Liver (tissue), 10 donors: ENCODE measurements at places on chromosomes 11 and 22. TPM values are rescaled to one million over a fixed set of nuclear protein-coding genes. Genes with fewer than 3 reads are reported as not detected.

Gene ZP1
- not detected for total RNA-seq

Gene OR4C45
- not detected for total RNA-seq

Gene TMEM45B
- total RNA-seq: 5.5 TPM

Gene MIEF1
- 19.7 TPM for total RNA-seq

Gene TRIM48
- total RNA-seq: not detected

Gene PSMD13
- 50.8 TPM for total RNA-seq

Gene LINC01488
- 0.05 TPM for total RNA-seq

Gene MRPL23
- 33.0 TPM for total RNA-seq

Gene CBLIF
- not detected for total RNA-seq

Gene ADSL
- 54.5 TPM for total RNA-seq

Gene CLTCL1
- 2.7 TPM for total RNA-seq

Gene CCDC15
- 3.5 TPM for total RNA-seq

Gene C11orf87
- total RNA-seq: not detected

Gene ZNRD2
- total RNA-seq: 22.7 TPM

DNA sequence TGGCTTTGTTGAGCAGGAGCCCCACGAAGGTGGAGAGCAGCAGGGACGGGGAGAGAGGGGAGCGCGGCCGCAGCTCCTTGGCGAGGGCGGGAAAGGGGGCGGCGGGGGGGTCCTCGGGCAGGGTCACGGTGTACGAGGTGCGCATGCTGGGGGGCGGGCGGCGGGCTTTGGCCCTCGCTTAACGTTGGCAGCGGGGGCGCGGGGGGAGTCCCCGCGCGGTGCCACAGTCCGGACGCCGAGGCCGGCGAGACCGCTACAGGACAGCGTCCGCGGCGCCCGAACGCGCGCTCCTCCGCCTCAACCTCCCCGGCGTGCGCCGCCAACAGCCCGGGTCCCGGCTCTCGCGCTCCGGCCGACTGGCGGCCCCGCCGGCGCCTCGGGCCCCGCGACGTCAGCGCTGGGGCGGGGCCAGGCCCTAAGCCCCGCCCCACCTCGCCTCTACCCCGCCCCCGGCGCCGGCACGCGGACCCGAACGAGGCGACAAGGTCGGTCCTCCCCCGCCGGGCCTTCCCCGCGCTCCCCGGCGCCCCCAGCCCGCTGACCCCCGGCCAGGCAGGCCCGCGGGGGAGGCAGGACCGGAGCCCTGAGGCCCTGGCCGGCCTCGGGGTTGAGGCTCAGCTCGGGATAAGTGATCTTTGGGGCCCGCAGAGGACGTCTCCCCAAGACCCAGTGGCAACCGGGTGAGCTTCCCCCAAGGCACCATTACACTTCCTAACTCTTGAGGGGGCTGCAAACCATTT lies 17.5 kb downstream of the USP2 start:
- DNase-seq: peak; percentile 72

GRCh38 chr11:111604392-111605009 lies 2.3 kb downstream of the SIK2 start:
- DNase-seq: no peak

DNA sequence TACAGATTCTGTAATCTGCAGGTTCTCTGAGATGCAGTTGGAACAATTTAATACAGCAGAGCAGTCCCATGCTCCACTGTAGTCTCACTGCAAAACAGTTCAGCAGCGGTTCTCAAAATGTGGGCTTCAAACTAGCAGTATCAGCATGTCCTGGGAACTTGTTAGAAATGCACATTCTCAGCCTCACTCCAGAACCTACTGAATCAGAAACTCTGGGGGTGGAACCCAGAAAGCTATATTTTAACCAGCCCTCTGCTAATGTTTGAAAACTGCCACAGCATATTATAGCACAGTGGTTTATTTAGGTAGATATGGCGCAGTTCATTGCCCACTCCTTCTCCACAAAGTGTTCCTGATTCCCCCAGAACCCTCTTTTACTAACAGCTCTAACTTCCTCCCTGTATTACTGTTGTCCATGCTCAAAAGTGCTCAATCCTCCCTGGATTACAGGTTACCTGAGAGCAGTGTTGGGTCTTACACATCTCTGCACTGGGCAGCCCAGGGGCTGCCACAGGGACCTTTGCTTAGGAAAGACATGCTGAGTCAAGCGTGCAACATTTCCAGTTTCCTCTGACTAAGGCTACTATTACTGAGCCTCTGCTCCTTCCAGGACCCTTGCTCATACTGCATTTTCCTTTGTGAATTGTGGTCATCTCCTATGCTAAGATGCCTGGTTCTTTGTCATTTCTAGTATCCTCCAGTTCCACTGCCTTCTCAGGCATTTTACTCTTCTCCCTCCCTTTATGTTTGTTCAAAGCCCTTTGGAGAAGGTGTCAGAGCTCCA lies 7.7 kb upstream of the DGAT2 start:
- DNase-seq: no peak

GRCh38 chr11:14904745-14905103 lies 12.7 kb upstream of the CYP2R1 start:
- peak; percentile 90 for DNase-seq

GRCh38 chr11:99080154-99080553 lies 59.4 kb downstream of the CNTN5 start:
- no peak for DNase-seq

DNA sequence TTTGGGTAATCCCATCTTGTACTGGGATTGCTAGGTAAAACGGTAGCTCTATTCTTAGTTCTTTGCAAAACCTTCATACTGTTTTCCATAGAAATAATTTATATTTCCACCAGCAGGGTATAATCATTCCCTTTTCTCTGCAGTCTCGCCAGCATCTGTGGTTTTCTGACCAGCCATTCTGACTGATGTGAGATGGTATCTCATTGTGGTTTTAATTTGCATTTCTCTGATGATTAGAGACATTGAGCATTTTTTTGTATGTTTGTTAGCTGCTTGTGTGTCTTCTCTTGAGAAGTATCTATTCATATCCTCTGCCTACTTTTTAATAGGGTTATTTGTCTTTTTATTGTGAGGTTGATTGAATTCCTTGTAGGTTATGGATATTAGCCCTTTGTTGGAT lies 220.9 kb downstream of the PGR start:
- DNase-seq: no peak

GRCh38 chr22:19110064-19110458 lies 12.2 kb downstream of the DGCR2 start:
- DNase-seq: no peak

GRCh38 chr22:18064636-18065035 lies 13.2 kb upstream of the PEX26 start:
- no peak for DNase-seq

GRCh38 chr11:3166268-3167142 lies 1.4 kb upstream of the OSBPL5 start:
- DNase-seq: no peak

DNA sequence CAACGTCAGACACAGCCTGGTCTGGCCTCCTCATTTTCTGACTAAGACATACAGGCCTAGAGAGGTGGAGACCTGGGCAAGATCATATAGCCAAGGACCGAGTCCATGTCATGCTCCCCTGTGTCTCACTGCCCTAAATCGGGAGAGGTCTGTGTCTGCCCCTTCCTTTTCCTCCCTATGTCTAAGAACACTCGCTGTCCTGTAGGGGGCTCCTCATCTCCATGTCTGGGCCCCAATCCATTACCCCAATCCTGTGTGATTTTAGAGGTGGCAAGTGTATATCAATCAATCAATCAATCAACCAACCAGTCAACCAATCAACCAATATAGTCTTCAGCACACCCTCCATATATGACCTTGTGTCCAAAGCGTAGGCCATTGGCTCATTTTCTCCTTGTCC lies 125.7 kb downstream of the KIRREL3 start:
- DNase-seq: no peak

- no peak for DNase-seq
Observed at GRCh38 chr11:132158091-132158490, 787.7 kb downstream of the NTM start.

- no peak for DNase-seq
Observed at GRCh38 chr22:36879775-36880174, 19.0 kb downstream of the NCF4 start.

GRCh38 chr11:94218372-94218771 lies 86.0 kb upstream of the IZUMO1R start:
- no peak for DNase-seq

- no peak for DNase-seq
Observed at GRCh38 chr11:34262531-34263081, 95.2 kb downstream of the ABTB2 start.

GRCh38 chr22:29901354-29901753 lies 18.4 kb downstream of the MTMR3 start:
- DNase-seq: no peak

DNA sequence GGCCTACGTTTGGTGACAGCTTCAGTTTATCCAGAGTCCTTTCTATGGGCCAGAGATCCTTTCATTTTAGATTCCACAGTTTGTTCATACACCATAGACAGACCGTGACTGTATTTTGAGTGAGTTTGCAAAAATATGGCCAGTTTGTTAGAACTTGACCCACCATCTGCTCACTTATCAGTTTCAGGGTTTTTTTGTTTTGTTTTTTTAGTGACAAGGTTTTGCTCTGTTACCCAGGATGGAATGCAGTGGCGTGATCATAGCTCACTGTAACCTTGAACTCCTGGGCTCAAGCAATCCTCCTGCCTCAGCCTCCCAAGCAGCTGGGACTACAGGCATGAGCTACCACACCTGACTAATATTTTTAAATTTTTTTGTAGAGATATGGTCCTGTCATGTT lies 9.1 kb upstream of the CKAP5 start:
- no peak for DNase-seq

DNA sequence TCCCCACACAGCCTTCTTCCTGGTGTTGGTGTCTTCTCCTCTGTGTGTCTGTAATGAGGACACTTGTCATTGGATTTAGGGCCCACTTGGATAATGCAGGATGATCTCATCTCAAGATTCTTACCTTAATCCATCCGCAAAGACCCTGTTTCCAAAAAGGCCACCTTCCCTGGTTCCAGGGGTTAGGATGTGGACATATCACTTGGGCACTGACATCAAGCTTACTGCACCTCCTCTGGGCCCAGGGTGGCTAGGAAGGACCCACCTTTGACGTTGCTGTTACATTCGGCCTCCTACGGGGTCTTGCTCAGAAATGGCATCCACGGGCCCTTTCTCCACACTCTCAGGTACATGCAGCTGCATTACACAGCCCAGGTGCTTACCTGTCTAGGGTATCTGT lies 535.9 kb downstream of the BRD1 start:
- DNase-seq: no peak

DNA sequence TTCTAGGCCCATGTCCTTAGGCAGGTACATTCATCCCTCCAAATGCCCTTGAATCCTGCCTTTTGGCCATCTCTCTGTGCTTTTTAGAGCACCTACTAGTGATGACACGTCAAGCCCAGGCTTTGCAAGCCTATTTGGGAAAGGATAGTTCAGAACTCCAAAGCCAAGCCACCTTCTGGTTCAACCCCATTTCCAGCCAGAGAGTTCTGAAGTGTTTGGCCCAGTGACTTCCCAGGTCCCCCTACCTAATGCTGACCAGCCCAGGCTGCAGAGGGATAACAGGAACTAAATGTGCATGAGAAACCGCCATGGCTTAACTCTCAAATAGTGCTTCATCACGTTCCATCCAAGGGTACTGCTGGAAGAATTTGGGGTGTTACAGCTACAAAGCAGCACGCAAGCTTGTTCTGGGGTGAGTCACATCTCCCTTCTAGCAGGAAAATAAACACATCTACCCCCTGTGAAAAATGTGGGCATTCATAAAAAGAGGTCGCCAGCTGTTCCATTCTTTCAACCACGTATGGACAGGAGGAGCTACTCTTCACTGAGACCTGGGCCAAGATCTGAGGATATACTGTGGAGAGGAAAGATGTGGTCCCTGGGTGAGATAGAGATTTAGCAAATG lies 2.0 kb upstream of the FXYD6 start:
- DNase-seq: peak; percentile 4

GRCh38 chr11:36361901-36362391 lies 65.9 kb downstream of the PRR5L start:
- no peak for DNase-seq

GRCh38 chr11:57598831-57599155 lies 1.3 kb downstream of the SERPING1 start:
- DNase-seq: no peak

- no peak for DNase-seq
Observed at GRCh38 chr11:95359756-95360155, 128.8 kb upstream of the SESN3 start.

GRCh38 chr11:111230122-111230465 lies 15.4 kb upstream of the POU2AF2 start:
- no peak for DNase-seq

- no peak for DNase-seq
Observed at GRCh38 chr11:124170801-124171586, 12.2 kb upstream of the OR10D3 start.

DNA sequence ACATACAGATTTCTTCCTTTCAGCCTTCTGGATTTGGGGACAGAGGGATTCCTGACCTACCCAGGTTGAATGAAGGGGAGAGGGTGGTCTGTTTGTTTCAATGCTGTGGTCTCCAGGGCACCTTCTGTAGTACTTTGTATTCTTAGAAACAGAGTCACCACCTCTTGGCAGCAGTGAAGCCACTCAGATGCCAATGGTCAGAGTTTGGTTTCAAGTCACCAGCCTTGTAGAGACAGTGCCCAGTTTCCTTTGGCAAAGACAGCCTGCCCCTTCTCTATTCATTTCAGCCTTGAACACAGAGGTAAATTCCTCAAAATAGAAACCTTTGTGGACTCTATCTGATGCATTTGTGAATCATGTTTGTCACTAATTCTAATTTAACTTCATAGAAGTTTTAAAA lies 111.7 kb upstream of the RASSF10 start:
- no peak for DNase-seq

- DNase-seq: no peak
Observed at GRCh38 chr11:70935006-70935768, 317.2 kb downstream of the SHANK2 start.

DNA sequence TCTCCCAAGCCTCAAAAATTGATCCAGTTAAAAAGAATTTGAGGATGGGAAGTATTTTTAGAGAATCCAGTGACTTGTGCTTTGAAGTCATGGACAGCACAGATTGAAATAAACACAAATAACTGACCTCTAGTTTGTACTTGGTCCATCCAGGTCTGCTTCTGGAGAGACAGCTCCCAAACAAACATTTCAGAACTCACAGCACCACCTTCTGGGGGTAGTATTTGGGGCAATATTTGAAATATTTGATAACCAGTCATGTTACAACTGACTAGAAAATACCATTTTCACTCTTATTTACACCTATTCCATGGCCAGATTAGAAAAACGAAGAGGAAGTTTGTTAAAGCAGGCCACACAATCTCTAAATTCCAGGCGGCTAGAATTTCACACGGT lies 56.2 kb downstream of the CTSC start:
- no peak for DNase-seq

- DNase-seq: no peak
Observed at GRCh38 chr22:25120761-25121212, 78.9 kb upstream of the CRYBB3 start.
